ENCODE measurements at places on chromosomes 5 and 9.
A peak's percentile ranks its signal among the peaks of the same experiment; 100 is the strongest.

DNA sequence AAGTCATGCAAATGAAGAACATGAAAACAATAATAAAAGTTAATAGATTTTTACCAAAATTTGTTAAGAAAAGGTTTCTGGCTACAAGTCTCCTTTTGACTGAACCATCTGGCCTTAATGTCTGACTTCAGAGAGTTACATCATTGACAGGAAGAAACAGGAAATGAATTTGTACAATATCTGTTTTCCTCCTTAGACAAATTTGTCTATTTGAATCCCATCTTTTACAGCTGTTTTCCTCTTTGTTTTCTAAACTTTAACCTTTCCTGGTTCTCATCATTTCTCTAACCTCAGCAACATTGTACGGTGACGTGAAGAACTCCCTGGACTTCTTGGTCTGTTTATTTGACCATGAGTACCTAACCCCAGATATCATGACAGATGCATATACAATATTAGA, 567.5 kb upstream of the RIOK2 start:
- DNase-seq, result no peak

DNA sequence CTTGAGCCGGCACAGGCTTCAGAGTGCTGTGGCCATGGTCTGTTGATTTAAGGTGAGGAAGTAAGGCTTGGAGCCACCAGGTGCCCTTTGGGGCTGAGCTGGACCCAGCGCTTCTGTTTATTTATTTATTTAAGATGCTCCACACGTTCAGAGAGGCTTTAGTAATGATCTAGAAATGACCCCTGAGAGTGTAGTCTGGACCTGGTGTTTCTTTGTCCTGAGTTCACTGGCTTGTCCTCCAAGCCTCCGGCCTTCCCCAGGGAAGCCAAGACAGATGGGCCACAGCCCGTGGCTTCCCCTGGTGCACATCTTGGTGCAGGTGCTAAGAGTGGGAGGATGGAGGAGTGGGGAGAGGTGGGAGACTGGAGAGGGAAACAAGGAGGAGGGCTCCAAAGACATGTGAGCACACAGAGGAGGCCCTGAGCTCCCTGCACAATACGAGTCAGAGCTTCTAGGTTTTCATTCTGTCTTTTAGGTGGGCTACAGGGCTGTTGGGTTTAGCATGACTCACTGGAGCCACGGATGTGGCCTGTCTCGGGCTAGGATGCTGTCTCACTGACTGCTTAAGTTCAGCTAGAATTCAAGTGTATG, 56.9 kb downstream of the AHRR start:
- no peak for DNase-seq

DNA sequence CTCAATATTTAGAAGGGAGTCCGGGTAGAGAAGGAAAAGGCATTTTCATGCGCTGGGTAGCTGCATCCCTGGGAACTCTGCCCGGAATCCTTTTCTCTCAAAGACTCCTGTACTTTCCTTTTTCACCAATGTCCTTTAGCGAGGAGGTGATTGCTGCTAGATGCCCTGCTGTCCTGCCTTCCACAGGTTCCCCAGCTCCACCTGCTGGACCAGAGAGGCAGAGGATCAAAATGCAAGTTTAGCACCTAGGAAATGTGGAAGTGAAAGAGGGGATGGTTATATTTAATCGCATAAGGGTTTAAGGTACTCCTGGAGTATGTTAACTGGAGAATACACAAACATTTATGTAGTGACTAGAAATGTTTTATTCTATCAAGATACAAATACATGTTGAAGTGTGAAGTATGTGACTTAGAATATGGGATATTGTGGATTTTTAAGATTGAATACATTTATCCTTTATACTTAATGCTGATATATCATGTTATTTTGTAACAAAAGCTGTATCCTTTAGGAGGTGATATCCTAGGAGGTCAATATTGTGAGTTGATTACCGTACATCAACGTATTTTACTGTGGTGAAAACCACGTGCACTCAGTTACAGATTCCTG, 145.7 kb downstream of the ARHGAP26 start:
- DNase-seq, result peak; percentile 62

GRCh38 chr5:133457439-133458355, 154.6 kb downstream of the FSTL4 start:
- DNase-seq, result no peak

GRCh38 chr9:78676623-78677022, 379.7 kb downstream of the PSAT1 start:
- no peak for DNase-seq

- DNase-seq, result peak; percentile 30
Measured at GRCh38 chr9:14383294-14383693, 69.4 kb upstream of the NFIB start.
